ENCODE measurements at places on chromosomes 5 and 9.

GRCh38 chr5:67407979-67408378 is 211.4 kb upstream of the CD180 start:
- DNase-seq = no peak

GRCh38 chr5:90675222-90675621 is 116.6 kb downstream of the ADGRV1 start:
- DNase-seq = no peak

- no peak for DNase-seq
Observed at GRCh38 chr5:167923396-167923795, 368.0 kb upstream of the WWC1 start.

GRCh38 chr5:65068410-65068809 is 299.7 kb downstream of the CWC27 start:
- no peak for DNase-seq

- DNase-seq = no peak
Observed at GRCh38 chr5:148484651-148485050, 100.9 kb downstream of the FBXO38 start.

GRCh38 chr5:79488058-79488457 is 25.9 kb downstream of the HOMER1 start:
- DNase-seq = no peak
